ENCODE measurements at places on chromosomes 5 and 9.

DNA sequence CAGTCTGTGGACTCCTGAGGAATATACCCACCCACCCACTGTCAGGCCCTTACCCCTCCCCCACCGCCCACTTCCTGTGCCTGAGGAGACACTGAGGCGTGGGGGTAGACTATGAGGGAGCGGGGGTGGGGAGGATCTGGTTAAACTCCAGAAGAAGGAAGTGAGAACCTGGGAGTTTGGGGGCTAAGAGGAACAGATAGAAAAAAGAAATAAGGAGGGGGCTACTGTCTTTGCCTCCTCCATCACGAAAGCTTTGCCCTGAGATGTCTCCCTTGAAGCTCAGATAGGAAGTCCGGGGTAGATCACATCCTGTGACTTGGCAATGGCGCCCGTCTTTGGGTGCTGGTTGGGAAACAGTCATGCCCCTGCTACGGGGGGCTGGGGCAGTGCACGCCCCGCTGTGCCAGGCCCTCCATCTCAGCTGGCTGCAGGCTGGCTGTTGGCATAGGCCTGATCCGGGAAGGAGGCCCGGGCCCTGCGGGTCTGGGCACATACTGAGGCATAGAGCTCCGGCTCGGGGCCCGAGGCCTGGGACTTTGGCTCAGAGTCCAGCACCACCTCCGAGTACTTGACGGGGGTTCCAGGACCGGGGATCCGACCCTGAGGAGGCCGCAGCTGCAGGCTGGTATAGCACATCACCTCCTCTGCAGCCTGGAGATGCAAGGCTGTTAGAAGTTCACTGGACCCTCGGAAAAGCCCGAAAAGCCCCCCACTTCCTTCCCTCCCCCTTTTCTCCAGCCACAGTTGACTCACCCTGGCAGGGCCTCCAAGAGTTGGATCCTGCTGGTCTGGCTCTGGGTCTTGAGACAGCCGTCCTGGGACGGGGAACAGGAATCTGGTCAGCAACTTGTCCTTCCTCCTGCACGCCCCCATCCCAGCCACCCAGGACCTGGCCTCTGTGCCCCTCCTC is 1.0 kb downstream of the SIT1 start:
- no peak for DNase-seq

DNA sequence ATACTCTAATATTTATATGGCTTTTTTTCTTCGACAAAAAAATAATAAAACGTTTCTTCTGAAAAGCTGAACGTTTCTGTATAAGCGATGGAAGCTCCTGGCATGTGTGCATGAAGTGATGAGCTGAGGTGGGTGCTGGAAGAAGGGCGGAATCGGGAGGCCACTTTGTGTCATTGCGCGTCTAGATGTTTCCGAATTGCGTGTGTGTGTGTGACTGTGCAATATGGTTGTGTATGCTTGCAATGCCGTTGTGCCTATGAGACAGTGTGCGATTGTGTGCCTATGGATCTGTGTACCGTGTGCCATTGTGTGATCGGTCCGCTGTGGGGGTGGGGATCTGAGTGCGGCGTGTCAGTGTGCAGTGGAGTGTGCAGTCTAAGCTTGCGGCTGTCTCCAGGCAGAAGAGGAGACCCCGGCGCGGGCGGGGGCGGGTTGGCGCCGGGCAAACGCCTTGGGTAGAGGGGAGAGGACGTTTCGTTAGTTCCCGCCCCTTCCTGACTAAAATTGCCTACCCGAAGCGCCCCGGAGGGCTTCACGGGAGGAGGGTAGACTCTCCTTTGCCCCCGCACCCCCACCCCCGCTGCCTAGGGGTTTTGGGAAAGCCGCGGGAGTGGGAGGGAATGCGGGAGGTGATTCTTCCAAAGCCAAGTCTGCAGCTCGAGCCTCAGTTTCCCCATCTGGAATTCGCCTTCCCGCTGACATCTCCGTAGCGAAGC is 24.2 kb downstream of the PCDHGC5 start:
- DNase-seq = no peak

DNA sequence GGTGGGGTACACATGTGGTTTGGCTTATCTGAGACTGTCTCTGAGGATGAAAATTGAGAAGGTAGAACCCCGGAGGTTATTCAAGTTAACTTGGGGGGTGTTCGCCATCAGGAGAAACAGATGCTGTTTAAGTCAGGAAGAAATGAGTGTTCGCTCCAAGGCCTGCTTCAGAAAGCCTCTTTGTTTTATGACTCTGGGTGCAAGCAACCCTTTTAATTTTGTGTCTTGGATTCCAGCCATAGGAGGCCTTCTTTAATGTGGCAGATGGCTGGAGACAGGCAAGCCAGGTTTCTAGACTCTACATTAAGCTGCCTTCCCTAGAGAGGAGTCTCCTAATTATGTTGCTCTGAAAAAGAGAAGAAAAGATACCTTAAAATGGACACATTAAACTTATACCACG is 4.2 kb upstream of the SMAD5 start:
- DNase-seq = no peak

GRCh38 chr5:139852696-139853095 is 57.1 kb downstream of the PSD2 start:
- DNase-seq = no peak

DNA sequence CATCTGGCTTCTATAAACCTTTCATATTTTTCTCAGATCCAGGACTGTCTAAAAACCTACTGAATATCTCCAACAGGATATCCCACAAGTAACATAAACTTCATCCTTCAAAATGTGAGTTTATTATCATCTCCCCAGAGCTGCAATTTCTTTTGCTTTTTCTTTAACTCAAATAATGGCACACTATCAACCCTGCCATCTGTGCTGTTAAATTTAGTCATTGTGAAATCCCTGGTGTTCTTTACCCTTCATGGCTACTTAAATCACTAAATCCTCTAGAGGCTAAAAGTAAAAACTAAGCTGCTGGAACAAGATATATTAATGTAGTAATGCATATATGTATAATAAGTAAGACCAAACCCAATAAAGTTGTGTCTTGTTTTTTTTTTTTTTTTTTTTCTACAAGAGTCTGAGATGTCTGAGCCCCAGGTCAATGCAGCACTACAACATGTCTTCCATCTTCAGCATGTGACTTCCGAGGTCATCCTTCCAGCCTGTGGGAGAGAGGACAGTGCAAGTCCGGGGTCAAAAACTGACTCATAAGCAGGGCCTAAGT is 362.9 kb downstream of the ADGRV1 start:
- no peak for DNase-seq

DNA sequence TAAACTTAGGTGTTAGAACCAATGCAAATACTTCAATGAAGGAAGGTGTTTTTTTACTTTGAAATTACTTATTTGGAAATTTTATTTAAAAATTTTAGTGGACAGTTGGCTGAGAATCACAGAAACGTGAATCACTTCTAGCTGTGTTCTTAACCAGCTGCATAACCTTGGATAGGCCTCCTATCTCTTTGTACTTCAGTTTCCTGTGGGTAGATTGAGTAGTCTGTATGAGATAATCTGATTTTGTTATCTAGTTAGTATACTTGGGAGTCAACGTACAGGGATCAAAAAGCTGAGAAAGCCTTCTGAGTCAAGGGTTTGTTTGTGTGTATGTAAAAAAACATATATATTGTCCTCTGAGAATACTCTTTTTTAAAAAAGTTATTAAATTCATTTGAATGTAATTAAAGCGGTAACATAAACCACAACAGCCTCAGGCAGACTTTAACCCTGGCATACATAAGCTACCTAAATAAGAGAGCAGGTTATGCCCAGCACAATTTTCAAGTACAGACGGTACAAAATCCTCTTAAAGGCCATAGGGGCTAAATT is 38.1 kb upstream of the ZCCHC7 start:
- DNase-seq = no peak

GRCh38 chr5:89178541-89178940 is 295.6 kb upstream of the MEF2C start:
- DNase-seq = no peak

DNA sequence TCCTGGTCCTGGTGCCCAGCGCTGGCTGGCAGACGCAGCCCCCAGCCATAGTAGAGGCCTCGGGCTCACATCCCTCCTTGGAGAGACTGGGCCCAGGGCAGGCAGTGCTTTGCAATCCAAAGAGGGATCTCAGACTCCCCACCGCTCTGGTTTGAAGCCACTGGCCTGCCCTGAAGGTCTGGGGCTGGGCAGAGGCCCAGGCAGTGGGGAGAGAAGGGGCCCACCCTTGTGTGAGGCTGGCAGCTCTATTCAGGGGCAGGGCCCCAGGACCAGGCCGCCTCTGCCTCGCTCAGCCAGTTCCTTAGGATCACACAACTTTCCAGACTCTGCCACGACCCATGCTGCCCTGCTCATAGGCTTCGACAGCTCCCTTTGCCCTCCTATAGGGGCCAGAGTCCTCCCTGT is 10.7 kb upstream of the SEC16A start:
- DNase-seq = no peak

DNA sequence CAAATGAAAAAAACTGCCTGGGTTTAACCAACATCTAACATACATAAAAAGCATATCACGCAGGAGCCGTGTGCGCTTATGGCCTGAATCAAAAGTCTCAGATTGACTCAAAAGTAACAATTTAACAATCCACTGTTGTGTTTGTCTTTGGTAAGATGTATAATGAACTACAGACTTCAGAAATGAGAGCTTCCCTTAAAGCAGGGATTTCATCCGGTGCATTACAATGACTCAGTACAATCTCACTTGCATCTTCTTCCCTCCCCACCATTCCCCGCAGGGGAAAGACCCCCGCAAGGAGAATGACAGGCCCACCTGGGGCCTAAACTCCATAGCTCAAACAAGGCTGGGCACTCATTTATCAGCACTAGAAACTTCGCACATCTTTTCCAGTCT is 1.4 kb downstream of the ZFR start:
- DNase-seq = no peak

DNA sequence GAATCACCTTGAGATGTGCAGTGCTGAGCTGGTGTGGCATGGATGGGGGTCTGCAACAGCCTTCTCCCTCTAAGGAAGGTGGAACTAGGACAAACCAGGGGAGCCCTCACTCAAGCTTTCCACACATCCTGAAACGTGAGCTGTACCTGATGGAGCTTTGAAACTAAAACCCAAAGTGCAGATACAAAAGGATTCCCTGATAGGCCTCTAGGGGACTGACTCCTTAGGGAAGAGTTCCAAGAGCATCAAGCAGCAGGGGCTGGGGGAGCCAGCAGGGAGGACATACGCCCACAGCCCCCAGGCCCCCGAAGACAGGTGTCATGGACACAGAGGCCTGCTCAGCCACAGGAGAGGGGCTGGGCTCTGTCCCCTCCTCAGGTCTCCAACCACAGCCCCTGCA is 17.7 kb downstream of the ARHGEF37 start:
- no peak for DNase-seq

GRCh38 chr9:121443981-121444380 is 55.7 kb downstream of the GGTA1 start:
- DNase-seq = no peak

DNA sequence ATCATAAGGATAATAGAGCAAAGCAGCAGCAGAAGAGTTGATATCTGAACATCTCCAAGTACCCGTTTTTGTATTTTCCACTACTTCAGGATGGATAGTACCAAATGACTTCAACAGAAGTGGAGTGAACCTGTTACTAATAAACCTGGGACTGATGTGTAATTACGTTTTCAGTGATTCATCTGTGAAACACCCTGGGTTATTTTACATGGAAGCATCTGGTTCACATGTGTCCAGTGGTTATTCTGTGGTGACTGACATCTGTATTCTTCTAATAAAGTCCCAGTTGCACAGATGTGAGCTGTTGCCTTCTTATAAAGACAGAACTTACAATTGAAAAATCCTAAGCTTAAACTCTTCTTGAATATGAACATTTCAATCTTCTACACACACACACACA is 139.7 kb upstream of the VCAN start:
- no peak for DNase-seq

DNA sequence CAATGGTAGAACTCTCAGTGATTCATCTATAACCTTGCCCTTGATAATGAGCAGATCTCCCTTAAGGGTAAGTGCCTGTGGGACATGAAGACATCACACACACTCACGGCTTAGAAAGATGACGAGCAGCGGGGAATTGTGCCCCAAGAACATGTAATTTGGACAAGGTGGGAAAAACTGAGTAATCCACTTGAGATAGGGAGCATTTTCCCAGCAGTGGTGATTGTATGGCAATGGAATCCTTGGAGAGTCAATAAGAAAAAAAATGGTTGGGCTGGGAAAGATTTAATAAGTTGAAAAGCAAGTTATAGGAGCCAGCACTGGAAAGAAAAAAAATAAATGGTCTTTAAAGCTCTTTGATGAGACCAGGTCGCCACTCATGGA is 193.1 kb downstream of the GLIS3 start:
- DNase-seq = no peak

DNA sequence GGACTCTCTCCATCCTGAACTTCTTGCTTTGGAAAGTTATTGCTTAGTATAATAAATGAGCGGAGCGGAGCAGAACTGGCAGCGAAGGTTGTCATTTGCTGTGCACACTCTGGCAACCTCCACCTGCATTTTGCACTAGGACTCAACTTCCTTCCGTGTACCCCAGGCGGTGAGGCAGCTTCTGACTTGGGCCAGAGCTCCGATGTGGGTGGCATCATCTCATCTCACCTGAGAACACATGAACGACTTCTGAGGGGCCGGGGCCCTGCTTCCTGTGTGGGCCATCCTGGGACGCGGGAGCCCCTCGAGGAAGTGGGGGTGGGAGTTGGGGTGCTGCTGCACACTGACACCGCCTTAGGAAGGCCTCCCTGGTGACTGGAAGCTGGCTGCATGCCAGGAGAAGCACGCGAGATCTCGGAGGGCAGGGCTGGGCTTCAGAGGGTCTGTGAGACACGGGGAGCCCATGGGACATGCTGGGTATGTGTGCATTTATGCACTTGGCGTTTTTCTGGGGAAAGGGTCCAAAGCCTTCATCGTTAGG is 56.5 kb upstream of the COL5A1 start:
- DNase-seq = no peak

Measured in hippocampal formation (tissue), 2 donors.